ENCODE measurements at places on chromosomes 16 and 17.
A peak's percentile ranks its signal among the peaks of the same experiment; 100 is the strongest.

DNA sequence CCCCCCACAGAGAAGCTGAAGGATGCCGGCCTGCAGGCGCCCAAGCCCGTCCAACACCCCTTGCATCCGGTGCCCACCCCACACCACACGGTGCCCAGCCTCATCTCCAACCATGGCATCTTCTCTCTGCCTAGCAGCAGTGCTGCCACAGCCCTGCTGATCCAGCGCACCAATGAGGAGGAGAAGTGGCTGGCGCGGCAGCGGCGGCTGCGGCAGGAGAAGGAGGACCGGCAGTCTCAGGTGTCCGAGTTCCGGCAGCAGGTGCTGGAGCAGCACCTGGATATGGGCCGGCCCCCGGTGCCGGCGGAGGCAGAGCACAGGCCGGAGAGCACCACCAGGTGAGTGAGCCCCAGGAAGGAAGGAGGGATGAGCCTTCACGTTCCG, 31.5 kb downstream of the GINS2 start:
- DNase-seq: no peak

- no peak for DNase-seq
Measured at GRCh38 chr16:51306116-51306515, 155.0 kb upstream of the SALL1 start.

- DNase-seq: no peak
Measured at GRCh38 chr17:67035131-67036083, 8.9 kb upstream of the CACNG1 start.

DNA sequence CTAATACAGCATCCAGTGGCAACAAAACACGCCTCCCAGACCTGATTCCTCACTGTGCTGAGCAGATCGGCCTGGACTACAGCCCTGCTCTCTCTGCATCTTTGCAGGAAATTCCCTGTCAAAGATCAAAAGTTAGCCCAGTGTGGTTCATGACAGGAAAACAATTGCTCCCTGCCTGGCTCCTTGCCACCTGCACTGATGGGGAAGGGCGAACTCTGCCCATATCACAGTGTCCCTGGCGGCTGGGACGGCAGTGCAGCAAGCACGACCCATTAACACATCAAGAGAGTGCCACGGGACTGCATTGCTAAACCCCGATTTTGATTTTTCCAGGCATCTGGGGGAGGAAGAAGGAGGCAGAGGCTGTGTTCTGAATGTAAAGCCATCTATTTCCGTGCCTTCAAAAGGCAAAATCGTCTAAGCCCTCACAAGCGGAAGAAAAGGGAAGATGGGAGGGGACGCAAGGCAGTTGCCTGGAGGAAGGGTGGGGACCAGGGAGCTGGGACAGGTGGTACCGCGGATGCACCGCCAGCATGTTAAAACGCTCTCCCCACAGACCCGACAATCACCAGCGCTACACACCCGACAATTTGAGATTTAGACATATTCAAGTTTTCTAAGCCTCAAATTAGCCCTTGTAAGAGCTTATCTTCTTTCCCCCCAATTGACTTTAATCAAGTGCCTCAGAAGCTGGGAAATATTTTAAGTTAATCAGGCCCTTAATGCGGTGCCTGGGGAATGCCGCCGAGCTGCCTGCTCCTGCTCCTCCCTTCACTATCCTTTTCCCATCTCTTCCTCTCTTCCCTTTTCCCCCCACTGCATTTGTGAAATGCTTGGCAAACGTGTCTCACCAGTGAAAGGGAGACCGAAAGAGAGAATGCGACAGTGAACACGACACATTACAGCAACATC, 238.8 kb upstream of the CDH5 start:
- peak; percentile 34 for DNase-seq

DNA sequence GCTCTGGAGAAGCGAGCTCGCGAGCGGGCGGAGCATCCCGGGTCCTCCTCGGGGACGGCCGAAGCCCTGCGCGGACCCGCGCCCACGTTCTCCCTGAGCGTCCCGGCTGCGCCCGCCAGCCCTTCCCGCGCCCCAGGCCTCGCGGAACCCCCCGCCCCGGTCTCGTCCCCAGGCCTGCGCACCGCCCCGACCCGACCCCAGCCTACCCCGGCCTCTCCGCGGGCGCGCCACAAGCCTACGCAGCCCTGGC, 159 bp downstream of the USP36 start:
- DNase-seq: no peak

- peak; percentile 37 for DNase-seq
Measured at GRCh38 chr16:813204-813915, 12.8 kb upstream of the GNG13 start.

DNA sequence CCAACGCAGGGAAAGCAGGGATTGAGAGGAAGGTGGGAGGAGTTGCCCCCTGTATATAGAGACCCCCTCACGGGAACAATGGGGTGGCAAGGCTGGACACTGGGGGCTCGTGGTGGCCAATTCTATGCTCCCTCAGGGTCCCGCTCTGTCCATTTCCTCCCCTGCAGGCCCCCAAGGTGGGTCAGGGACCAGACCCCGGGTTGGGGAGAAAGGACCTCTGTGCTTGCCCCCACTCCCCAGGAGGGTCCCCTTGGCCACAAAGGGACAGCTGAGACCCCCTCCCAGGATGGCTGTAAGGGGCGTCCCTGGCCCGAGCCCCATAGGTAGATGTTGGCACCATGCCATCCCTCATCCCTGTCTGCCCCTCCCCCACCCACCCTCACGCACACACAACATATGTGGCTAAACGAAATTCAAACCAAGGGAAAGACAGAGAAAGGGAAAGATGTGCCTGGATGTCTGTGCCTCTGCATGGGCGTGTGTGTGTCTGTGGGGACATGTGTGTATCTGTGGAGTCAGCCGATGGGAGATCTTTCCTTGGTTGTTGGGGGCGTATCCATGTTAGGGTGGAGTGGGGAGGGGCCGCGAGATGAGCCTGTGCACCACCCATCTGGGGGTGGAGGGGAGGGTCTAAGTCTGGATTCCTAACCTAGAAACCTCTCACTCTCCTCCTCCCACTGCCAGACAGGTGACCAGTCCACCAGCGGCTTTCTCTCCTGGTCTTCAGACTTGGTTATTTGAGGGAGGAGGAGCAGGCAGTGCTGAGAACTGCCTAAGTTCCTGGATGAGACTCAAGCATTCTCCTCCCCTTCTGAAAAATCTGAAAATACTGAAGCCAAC, 642 bp upstream of the NEUROD2 start:
- DNase-seq: no peak

Measured in common myeloid progenitor, CD34-positive (primary cell).